ENCODE measurements at places on chromosomes 16 and 17.

DNA sequence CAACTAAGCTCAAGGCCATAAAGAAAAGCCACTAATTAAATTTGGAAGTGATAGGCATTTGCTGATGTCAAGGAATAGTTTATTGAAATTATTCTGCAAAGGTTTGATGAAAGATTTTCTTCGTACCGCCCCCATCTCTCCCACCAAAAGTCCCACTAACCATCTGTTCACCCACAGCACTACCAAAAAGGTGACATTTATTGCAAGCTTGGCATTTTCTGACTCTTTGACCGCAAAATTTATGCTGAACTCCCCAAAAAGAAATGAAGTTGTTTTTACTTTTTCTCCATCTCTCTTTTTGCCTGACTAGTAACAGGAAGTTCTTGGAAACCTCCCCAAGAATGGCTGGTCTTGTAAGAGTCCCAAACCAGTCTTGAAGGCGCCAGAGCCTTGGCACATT, 384.9 kb upstream of the SOX9 start:
- no peaks in the 10 kb centered on the region for H3K27me3 ChIP-seq
- H3K36me3 ChIP-seq = no peaks in the 10 kb centered on the region
- H3K4me3 ChIP-seq = no peak overlapping the region
- no peak for DNase-seq
- H3K4me1 ChIP-seq = no peaks in the 10 kb centered on the region
- H3K27ac ChIP-seq = no peak overlapping the region

- no peak overlapping the region for H3K27ac ChIP-seq
- H3K4me3 ChIP-seq = no peak overlapping the region
- H3K4me1 ChIP-seq = no peaks in the 10 kb centered on the region
- DNase-seq = no peak
- H3K27me3 ChIP-seq = no peaks in the 10 kb centered on the region
These were observed 33.4 kb downstream of the CDH13 start for GRCh38 chr16:82660075-82660645.

- DNase-seq = no peak
- H3K4me3 ChIP-seq = no peak overlapping the region
- no peaks in the 10 kb centered on the region for H3K27me3 ChIP-seq
- H3K4me1 ChIP-seq = no peaks in the 10 kb centered on the region
- H3K36me3 ChIP-seq = no peaks in the 10 kb centered on the region
These were observed 26.8 kb downstream of the ENDOV start for GRCh38 chr17:80441598-80442322.

DNA sequence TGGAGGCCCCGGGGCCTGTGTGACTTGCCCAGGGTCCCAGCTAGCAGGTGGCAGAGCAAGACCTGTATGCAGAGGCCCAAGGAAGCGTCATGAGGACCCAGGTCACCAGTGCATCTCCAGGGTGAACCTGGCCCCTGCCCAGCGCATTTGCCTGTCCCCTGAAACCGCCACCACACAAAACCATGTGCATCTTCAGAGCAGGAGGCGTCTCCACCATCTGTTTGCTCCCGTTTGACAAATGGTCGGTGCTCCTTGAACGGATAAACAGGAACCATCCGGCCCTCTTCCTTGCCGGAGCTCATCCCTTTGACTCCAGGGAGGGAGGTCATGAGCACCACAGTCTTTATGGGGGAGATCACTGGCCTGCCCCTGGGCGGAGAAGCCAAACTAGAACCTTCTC, 62.5 kb downstream of the JPH3 start:
- H3K36me3 ChIP-seq = no peaks in the 10 kb centered on the region
- no peak for DNase-seq
- no peaks in the 10 kb centered on the region for H3K4me1 ChIP-seq
- H3K27me3 ChIP-seq = peaks cover 40% of the 10 kb centered on the region
